ENCODE measurements at places on chromosomes 16 and 17.

- DNase-seq: no peak
These were observed 91.5 kb downstream of the SNX11 start for GRCh38 chr17:48198950-48199541.

GRCh38 chr17:49390548-49391324 is 23.9 kb downstream of the PHB1 start:
- peak; percentile 20 for DNase-seq

DNA sequence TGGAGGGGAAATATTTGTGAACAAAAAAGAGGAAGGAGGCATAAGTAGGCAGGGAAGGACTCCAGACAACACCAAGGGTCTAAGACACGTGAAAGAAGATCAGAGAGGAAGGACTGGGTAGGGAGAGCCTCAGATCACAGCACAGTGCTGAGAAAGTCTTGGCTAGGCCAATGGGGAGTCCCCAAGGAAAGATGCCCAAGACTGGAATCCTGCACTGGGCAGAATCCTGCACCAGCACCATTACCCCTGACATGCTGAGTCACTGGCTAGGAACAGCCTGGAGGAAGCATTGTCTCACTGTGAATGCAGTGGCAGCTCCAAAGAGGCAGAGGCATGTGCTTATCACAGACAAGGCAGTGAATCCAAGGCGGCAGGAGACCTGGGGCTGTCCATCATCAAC is 19.2 kb downstream of the CLEC19A start:
- DNase-seq: no peak

GRCh38 chr16:88921591-88921990 is 55.1 kb upstream of the PABPN1L start:
- DNase-seq: no peak

Measured in GDM1 (cell line).